Bladder microvascular endothelial cell (primary cell): ENCODE measurements at places on chromosomes 4 and X. TPM values are rescaled to one million over a fixed set of nuclear protein-coding genes. Genes with fewer than 3 reads are reported as not detected.

SUPT20HL2 gene
- not detected in 2 replicates for total RNA-seq

ERAS gene
- total RNA-seq, result not detected in 2 replicates

ADH1A gene
- total RNA-seq, result not detected in 2 replicates

TAF7L gene
- total RNA-seq, result 0.13 and 0.32 TPM in 2 replicates

RBMX gene
- 124 and 178 TPM in 2 replicates for total RNA-seq

UCP1 gene
- not detected in 2 replicates for total RNA-seq

AR gene
- 0.49 and 0.63 TPM in 2 replicates for total RNA-seq
